ENCODE measurements at places on chromosomes 6 and 20.
A peak's percentile ranks its signal among the peaks of the same experiment; 100 is the strongest.

DNA sequence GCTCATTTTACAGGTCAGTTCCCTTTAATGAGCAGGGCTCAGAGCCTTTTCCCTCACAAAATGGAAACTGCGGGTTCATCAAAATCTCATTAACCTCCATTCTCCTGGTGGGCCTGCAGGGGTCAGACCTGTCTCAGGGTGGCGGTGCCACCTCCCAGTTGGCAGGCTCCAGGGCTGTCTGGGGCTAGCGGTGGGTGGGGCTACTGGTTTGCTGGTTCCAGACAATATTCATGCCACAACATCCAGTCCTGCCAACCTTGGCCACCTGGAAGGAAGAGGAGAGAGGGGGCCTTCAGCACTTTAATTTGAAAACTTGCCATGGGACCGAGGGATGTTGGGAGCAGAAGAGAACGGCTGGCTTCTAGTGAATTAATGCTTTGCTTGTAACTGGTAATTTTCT is 41.9 kb upstream of the CTNNBL1 start:
- DNase-seq, result peak; percentile 52

GRCh38 chr6:83231146-83231545 is 38.0 kb downstream of the RWDD2A start:
- no peak for DNase-seq

DNA sequence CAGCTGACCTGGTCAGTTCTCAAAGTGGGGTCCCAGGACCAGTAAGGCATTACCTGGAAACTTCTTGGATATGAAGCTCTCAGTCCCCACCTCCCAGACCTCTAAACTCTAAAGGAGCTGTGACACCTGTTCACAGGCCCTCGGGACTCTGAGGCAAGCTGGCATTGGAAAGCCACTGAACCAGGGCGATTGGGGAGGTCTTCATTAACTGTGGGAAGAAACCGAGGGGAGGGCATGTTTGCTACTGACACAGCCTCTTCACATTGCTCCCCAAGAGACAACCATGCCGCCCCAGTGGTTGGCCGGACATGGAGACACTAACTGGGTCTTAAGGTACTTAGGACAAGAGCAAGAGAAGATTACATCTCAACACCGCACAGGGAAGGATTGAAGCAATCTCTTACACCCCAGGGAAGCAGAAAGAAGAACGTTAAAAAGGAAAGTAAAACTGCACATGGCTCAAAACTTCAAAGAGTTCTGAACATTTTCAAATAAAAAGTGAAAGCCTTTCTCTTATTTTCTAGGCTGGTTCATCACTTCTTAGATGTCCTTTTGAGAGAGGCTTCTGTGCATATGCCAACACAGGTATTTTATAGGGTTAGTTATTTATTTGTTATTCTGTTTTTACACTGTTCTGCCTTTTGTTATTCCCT is 210.0 kb upstream of the CST7 start:
- DNase-seq, result no peak

- DNase-seq, result no peak
Measured at GRCh38 chr6:162899148-162899547, 171.4 kb downstream of the PACRG start.

GRCh38 chr20:13231031-13231752 is 10.1 kb downstream of the ISM1 start:
- peak; percentile 13 for DNase-seq

DNA sequence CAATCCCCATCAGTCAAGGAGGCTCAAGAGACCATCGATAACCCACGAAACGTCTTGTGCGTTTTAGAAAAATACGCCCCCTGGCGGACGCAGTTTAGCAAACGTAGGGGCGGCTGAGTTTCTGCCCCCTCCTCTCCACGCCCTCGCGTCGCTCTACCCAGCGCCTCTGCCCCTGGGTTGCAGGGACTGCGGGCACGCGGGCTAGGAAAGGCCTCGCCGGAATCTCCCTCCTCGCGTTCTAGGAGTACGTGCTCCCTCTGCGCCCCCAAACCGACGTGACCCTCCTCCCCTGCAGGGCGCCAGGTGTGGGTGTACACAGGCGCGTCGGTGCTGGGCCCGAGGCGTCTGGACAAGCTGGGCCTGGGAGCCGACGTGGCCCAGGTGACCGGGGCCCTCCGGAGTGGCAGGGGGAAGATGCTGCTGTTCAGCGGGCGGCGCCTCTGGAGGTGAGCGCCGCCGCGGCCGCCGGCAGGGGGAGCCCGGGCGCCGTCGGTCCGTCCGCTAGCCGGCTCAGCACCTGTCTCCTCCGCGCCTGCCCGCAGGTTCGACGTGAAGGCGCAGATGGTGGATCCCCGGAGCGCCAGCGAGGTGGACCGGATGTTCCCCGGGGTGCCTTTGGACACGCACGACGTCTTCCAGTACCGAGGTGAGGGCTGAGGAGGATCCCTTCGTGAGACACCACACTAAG is 5.3 kb downstream of the MMP9 start:
- DNase-seq, result peak; percentile 67

- peak; percentile 42 for DNase-seq
Measured at GRCh38 chr6:117206944-117207687, 58.2 kb upstream of the VGLL2 start.

GRCh38 chr6:46381579-46381978 is 109.7 kb downstream of the RCAN2 start:
- no peak for DNase-seq

DNA sequence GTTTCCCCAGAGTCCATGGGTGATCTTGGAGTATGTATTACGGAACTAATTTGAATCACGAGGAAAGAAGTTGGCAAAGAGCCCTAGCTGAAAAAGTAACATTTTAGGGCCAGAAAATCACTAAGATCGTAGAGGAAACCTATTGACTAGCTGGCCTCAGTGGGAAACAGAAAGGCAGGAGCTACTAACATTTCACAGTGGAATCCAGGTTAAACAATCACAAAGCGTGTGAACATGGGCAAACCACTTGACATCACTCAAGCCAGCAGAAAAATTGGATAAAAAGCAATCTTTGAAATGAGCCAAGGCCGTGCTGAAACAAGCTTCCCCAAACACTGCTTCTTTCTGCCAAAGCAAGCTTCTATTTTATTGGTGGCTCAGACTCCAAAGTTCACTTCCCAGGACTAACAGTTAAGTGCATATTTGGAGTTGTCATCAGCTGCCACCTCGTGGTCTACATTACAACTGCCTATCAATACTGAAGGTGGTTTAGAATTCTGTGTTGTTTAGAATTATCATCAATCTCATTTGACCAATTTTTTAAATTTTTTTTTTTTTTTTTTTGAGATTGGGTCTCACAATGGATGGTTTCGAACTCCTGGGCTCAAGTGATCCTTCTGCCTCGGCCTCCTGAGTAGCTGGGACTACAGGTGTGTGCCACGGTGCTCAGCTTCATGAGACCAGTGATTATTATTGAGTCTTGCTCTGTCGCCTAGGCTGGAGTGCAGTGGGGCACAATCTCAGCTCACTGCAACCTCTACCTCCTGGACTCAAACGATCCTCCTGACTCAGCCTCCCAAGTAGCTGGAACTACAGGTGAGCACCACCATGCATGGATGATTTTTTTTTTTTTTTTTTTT is 10.6 kb downstream of the RPS10 start:
- peak; percentile 75 for DNase-seq

Measured in NCI-H526 (cell line).